ENCODE measurements at places on chromosomes 1 and 21. TPM values are rescaled to one million over a fixed set of nuclear protein-coding genes. Genes with fewer than 3 reads are reported as not detected.

DNA sequence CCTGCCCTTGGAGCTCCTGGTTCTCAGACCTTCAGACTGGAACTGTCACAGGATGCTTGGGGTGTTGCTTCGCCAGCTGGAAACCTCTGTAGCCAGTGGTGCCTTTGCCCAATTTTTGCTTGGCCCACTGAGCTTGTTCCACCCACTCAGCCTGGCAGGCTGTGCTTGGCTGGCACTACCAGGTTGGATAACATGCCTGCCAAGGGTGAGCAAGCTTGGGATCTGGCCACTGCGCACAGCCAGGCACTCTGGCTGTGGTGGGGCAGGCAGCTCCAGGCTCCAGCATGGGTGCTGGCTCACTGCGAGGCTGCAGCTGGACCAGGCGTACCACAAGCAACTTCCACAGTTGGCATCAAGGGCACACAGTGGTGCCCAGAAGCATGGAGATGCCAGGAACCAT, 967.8 kb upstream of the NCAM2 start:
- no peaks in the 10 kb centered on the region for H3K4me1 ChIP-seq
- H3K4me3 ChIP-seq: no peak overlapping the region
- no peaks in the 10 kb centered on the region for H3K27me3 ChIP-seq
- H3K27ac ChIP-seq: no peak overlapping the region
- DNase-seq: no peak

- H3K4me3 ChIP-seq: no peak overlapping the region
- peaks cover 2% of the 10 kb centered on the region for H3K27me3 ChIP-seq
- no peaks in the 10 kb centered on the region for H3K4me1 ChIP-seq
- no peaks in the 10 kb centered on the region for H3K36me3 ChIP-seq
Observed at GRCh38 chr1:42135426-42135825, 17.8 kb upstream of the GUCA2B start.

GRCh38 chr1:51950701-51951100, 39.8 kb downstream of the RAB3B start:
- no peak overlapping the region for H3K27ac ChIP-seq
- no peak for DNase-seq
- peaks cover 2% of the 10 kb centered on the region for H3K27me3 ChIP-seq

DNA sequence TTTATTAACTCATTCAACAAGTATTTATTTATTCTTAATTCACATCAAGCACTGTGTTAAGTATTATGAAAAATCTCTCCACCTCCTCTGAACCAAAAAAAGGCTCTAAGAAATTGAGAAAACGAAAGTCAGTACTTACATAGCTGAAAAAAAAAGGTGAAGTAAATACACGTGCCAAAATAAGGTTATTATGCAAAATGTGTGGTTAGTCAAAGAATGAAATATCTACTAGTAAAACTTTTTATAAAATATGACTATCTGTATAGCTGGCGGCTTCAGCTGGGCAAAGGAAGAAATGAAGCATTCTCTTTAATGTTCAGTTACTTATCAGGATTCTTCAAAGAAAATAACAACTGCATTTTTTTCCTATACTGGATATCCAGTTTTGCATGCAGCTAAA, 35.5 kb upstream of the ASPM start:
- peaks cover 7% of the 10 kb centered on the region for H3K4me1 ChIP-seq
- no peak overlapping the region for H3K4me3 ChIP-seq
- DNase-seq: no peak
- H3K27ac ChIP-seq: no peak overlapping the region
- H3K27me3 ChIP-seq: no peaks in the 10 kb centered on the region

DNA sequence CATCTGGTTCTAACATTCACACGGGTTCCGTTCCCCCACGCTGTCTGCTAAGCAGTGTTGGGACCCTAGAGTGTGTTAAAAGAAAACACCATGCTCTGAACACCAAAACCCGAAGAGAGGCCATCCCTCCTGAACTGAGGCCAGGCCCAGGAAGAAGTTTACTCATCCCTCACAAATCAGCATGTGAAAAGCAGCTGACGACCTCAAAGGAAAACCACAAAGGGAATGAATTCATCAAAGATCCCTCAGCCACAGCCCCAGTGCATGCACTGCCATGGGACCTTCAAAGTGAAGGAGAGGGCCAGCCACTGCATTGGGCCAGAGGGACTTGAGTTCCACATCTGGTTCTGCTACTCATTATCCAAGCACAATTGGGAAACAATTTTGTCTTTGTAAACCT, 7.0 kb upstream of the PSEN2 start:
- peaks cover 11% of the 10 kb centered on the region for H3K4me1 ChIP-seq
- peaks cover 7% of the 10 kb centered on the region for H3K27me3 ChIP-seq
- H3K4me3 ChIP-seq: no peak overlapping the region
- no peaks in the 10 kb centered on the region for H3K36me3 ChIP-seq

- no peak overlapping the region for H3K4me3 ChIP-seq
- no peaks in the 10 kb centered on the region for H3K4me1 ChIP-seq
- H3K27ac ChIP-seq: no peak overlapping the region
- no peaks in the 10 kb centered on the region for H3K36me3 ChIP-seq
Observed at GRCh38 chr1:34642679-34643078, 112.2 kb upstream of the GJB5 start.

Gene RNU1-3
- 820 TPM for total RNA-seq

Gene WNT4
- not detected for total RNA-seq

Gene TMEM240
- total RNA-seq: 0.74 TPM

All from activated CD8-positive, alpha-beta T cell treated with anti-CD3 and anti-CD28 coated beads for 36 hours (primary cell).